ENCODE measurements at places on chromosomes 12 and 14.
A peak's percentile ranks its signal among the peaks of the same experiment; 100 is the strongest.

- peak; percentile 75 for DNase-seq
Measured at GRCh38 chr14:67241411-67242167, at the start of gene PALS1. Gene PALS1 (plus strand): TSS chr14:67241435. CDS start chr14:67279171, 37,736 bp downstream.

DNA sequence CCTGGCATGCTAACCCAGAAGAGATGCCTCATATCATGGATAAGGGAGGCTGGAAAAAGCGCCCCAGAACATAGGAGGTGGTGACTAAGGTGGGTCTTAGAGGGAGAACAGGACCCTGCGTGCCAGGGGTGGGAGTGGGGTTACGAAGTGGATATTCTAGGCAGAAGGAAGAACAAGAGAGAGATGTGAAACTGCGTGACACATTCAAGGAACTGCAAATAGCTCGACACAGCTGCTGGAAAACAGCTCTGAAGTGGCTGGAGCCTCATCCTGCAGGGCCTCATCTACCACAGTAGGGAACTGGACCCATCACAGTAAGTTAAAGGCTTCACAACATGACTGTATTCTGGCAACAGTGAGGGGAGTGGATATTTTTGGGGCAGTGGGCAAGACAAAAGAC, 61.1 kb downstream of the RNF34 start:
- no peak for DNase-seq

- no peak for DNase-seq
Measured at GRCh38 chr12:11808931-11809330, 159.5 kb downstream of the ETV6 start.

DNA sequence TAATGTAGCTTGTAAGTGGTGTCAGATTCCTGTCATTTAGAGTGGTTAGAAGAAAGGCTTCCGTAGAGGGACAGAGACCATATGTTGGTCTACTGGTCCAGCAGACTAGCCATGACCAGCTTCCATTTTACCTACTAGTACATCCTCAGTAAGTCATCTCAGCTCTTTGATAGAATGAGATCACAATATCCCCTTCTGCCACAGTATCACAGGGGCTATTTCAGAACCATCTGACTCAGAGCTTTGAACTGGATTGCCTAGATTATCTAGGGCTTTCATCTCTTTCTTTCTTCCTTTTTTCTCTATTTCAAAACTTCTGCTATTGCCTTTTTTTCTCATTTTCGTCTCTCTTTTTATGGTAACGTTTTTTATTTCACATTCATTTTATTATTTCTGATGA, 4.7 kb downstream of the ZDHHC17 start:
- DNase-seq, result no peak

DNA sequence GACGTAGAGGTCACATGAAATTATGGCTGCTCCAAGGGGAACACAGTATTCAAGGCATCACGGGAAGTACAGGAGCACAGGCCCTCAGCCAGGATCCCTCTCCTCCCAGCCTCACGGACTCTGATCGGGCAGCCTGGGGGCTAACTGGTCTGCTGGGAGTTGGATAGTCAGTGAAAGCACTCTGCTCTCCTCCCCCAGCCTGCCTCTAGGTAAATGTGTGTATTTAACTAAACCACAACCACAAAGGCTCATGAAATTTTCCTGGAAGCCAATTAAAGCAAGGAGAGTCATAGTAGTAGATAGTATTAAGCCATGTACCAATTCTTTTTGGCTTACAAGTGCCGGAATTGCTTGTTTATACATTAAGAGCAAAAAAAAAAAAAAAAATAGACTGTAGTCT, 254.3 kb downstream of the MSRB3 start:
- DNase-seq, result no peak

DNA sequence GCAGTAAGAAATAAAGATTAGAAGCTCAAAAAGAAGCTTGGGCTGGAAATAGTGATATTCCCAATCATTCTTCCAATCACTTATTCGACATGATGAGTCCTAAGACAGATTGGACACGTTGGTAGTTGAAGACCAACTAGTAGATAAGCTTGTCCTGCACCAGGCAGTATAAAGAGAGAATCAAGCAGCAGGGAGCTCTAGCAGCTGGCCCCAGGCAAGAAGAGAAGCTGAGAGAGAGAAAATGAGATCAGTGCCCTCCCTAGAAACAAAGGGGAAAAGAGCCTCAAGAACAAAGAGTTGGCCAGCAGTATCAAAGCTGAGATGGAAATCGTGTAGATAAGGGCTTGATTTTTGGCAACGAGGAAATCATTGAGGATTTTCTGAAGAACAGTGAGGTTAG, 20.6 kb downstream of the RASSF8 start:
- DNase-seq, result no peak

GRCh38 chr14:95104911-95105310, 52.4 kb downstream of the DICER1 start:
- DNase-seq, result no peak

GRCh38 chr12:46359667-46360280, 12.8 kb downstream of the SLC38A2 start:
- DNase-seq, result no peak

GRCh38 chr12:58541300-58541690, 379.0 kb downstream of the LRIG3 start:
- DNase-seq, result no peak

DNA sequence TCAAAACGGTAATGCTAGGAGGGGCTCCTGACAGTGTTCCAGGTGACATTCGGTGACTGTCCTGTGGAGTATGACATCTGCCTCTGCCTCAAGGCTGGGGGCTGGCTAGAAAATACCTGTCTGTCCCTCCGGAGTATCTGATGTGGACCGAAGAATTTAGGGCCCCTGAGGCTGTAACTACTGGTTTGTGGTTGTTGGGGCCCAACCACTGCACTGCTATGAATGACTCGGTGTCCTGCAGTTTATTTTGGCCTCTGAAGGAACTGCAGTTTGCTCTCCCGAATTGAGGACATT, 198.9 kb upstream of the CAND1 start:
- DNase-seq, result no peak

- DNase-seq, result no peak
Measured at GRCh38 chr14:34119107-34119858, 168.4 kb upstream of the EGLN3 start.

DNA sequence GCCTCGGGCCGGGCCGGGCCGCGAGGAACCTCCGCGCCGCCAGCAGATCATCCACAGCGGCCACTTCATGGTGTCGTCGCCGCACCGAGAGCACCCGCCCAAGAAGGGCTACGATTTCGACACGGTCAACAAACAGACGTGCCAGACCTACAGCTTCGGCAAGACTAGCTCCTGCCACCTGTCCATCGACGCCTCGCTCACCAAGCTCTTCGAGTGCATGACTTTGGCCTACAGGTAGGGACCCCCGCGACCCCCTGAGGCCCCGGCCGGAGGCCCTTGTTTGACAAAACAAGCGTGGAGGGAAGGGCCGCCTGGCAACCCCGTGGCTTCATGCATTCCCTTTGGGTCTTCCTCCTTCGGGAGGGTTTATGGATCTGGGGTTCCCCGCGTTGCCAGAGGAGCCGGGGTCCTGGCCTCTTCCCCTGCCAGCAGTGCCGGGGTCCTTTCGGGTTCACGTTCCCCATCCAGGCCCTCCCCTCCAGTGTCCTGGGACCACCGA, 526 bp downstream of the MLXIP start:
- peak; percentile 39 for DNase-seq

DNA sequence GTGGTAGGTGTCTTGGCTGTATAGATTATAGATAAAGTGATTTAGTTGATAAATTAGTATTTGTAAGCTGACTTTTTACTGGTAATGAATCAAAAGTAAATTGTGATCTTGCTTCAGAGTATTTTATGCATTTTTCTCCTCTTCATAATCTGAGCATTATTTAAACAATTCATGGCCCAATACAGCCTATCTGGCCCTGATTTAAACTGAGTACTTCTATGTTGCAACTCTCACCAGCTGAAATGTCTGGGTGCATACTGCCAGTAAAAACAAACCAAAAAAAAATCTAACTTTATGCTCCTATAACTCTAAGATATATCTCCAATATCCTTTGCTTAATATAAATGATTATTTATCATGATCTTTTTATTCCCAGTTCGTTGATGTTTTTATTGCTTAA, 86.6 kb downstream of the MIA2 start:
- no peak for DNase-seq

DNA sequence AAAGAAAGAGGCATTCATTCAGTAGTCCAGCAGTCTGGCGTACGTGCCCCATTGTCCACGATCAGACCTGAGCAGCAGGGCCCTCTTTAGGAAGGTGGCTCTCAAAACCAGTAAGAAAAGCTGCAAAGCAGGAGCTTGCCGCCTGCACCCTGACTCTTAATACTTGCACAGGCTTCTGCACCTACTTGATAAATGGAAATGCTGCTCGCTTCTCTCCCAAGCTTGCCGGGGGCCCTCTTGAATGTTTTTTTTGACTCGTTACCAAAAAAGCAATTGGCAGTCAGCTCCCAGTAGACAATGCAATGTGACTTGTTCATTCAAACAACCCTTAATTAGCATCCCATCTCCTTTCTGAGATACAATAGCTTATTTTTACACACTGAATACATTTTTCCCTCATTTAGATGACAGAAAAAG, 27.2 kb upstream of the PTPRB start:
- DNase-seq, result peak; percentile 14

Measured in iPS-NIHi11 (cell line).